RKO (cell line): ENCODE measurements at places on chromosomes 1 and 21.

DNA sequence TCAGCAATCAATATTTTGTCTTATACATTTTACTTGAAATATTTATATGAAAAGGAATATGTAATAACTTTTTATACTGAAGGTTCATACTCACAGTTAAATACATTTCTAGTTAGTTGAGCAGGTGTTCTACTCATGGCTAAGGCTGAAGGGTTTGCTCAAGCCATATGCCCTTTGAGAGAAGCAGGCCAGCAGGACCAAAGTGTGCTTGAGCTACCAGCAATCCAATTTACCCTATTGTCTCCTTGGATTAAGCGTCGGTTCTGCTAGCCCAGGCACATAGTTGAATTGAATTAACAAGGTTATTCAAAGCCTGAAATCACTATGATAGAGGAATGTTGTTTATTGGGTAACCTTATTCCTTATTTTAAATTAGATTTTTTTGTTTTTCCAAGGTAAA lies 151.5 kb upstream of the BACE2 start:
- no peak for DNase-seq

GRCh38 chr1:21594935-21595897 lies 73.9 kb downstream of the RAP1GAP start:
- DNase-seq: peak; percentile 43

- no peak for DNase-seq
Measured at GRCh38 chr21:39637971-39638240, 25.2 kb downstream of the B3GALT5 start.

DNA sequence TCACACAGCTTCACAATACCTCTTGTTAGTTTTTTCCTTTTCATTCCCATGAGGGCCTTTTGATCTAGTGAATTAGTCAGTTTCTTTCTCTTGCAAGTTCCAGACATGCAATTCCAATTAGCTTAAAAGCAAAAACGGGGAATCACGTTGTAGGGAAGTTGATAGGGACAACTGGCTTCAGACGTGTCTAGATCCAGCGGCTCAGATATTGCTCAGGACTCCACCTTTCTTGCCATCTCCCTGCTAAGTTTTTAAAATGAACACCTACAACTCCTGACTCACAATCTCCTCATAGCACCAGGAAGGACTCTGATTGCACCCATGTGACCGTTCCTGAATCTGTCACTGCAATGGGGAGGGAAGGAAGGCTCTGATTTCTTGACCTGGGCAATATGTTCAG lies 63.8 kb upstream of the ARHGAP29 start:
- no peak for DNase-seq

GRCh38 chr1:93666613-93667384 lies 14.8 kb downstream of the BCAR3 start:
- DNase-seq: no peak

DNA sequence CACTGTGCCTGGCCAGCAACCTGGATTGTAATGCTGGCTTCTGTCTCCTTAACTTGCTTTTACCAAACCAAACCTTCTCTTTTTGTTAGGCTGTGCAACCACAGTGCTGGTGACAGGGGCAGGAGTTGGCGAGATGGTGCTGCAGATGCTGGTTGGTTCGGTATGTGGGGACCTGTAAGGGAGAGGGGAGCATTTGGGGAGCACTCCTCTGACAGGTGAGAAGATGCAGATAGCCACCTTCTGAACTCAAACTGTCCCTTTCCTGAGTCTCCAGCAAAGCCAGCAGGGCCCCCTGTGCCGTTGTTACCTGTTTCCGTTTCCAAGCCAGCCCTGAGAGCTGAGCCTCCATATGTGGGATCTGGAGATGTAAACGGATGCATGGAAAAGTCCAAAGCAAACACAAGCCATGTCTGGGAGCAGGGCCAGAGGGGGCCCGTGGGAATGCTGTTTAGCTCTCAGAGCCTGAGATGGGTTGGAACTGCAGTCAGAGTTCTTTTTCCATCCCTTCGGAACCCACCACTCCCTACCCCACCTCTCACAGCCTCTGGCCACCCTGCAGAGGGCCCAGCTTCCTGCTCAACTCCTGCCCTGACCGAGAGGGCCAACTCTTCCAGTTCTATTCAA lies 34.0 kb downstream of the ELK4 start:
- no peak for DNase-seq
